Neural crest cell (in vitro differentiated cells): ENCODE measurements at places on chromosomes 2 and 18. TPM values are rescaled to one million over a fixed set of nuclear protein-coding genes. Genes with fewer than 3 reads are reported as not detected.

- H3K4me3 ChIP-seq, result no peak overlapping the region
- H3K4me1 ChIP-seq, result peaks cover 11% of the 10 kb centered on the region
- no peaks in the 10 kb centered on the region for H3K27me3 ChIP-seq
- no peaks in the 10 kb centered on the region for H3K36me3 ChIP-seq
- DNase-seq, result no peak
Measured at GRCh38 chr18:70666936-70667335, 378.1 kb downstream of the SOCS6 start.

Gene ZNF516
- 90.7 and 91.2 TPM in 2 replicates for total RNA-seq

Gene EDAR
- not detected in 2 replicates for total RNA-seq

DNA sequence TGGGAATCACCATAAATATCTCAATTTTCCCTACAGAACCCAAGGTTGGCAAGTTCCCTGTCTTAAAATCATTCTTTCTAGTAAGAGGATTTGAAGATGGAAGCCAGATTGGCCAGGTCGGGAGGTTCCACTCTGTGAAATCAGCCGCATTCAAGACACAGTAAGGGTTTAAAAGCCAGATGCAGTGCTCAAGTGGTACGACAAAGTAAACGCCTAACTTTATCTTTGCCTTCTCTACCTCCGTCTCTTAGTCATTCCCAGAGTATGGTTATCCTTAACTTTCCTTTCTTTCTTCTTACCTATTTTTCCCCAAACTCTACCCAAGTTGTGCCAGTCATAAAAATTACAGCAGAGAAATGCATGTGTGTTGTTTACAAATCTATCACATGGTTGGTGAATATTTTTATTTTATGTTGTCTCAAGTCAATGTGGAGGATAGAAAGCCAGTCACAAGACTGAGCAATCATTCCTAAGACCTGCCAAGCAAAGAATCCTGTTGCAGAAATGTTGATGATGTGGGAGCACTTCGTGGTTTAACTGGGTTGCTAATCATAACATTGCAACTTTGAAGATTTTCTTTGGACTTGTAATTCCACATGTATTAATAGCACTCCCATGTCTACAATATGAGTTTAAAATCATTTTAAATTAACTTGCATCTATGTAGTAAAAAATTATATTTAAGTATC is 62.6 kb downstream of the SLC40A1 start:
- H3K4me1 ChIP-seq, result no peaks in the 10 kb centered on the region
- H3K27ac ChIP-seq, result no peak overlapping the region

- DNase-seq, result no peak
- no peaks in the 10 kb centered on the region for H3K36me3 ChIP-seq
- H3K4me3 ChIP-seq, result no peak overlapping the region
- no peaks in the 10 kb centered on the region for H3K27me3 ChIP-seq
Measured at GRCh38 chr2:86254576-86255538, 55.6 kb downstream of the MRPL35 start.

- H3K4me3 ChIP-seq, result no peak overlapping the region
- no peaks in the 10 kb centered on the region for H3K27me3 ChIP-seq
- no peak for DNase-seq
Measured at GRCh38 chr2:1796232-1796930, 52.1 kb upstream of the PXDN start.

DNA sequence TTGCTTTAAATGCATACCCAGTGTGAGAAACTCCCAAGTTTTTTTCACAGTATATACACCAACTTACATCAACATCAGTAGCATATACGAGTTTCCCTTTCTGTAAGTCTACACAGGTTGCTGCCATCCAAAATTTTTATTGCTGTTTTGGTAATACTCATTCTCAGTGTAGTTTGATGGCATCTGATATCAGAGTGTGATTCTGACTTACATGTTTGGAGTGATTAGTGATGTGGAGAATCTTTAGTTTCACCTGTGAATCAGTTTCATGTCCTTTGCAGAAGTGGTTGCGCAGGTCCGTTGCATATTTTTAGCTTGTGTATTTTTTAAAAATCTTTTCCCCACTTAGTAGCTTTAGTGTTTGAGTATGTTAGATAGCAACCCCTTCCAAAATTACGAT is 50.1 kb downstream of the CCDC74A start:
- H3K27me3 ChIP-seq, result peaks cover 35% of the 10 kb centered on the region
- H3K36me3 ChIP-seq, result no peaks in the 10 kb centered on the region
- no peak for DNase-seq
- no peak overlapping the region for H3K27ac ChIP-seq
- no peak overlapping the region for H3K4me3 ChIP-seq
- H3K4me1 ChIP-seq, result no peaks in the 10 kb centered on the region

GRCh38 chr18:45571195-45571594 is 44.1 kb upstream of the SLC14A2 start:
- H3K27ac ChIP-seq, result no peak overlapping the region
- no peak overlapping the region for H3K4me3 ChIP-seq
- H3K4me1 ChIP-seq, result peaks cover 10% of the 10 kb centered on the region

- no peak overlapping the region for H3K4me3 ChIP-seq
- DNase-seq, result no peak
- peaks cover 3% of the 10 kb centered on the region for H3K27me3 ChIP-seq
- H3K36me3 ChIP-seq, result no peaks in the 10 kb centered on the region
Measured at GRCh38 chr2:239804161-239805042, 220.7 kb downstream of the NDUFA10 start.

DNA sequence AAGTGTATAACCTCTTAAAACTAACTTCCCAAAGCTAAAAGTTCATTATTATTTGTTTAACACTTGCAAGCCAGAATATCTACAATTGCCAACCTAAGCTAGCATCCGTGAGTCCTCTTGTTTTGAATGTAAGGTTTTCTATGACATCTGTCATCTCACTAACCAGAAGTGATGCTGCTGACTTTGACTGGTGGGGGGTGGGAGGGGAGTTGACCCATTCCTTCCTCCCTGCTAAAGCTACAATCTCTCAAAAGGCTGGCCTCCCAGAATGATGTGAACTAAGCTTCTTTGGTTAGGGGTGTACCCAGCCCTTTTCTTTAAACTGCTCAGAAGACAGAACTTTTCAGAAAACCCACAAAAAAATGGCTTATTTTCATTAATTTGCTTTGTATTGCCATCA is 280.6 kb downstream of the ZEB2 start:
- no peaks in the 10 kb centered on the region for H3K27me3 ChIP-seq
- peaks cover 4% of the 10 kb centered on the region for H3K36me3 ChIP-seq
- H3K4me1 ChIP-seq, result peaks cover 38% of the 10 kb centered on the region
- H3K27ac ChIP-seq, result no peak overlapping the region
- H3K4me3 ChIP-seq, result no peak overlapping the region

DNA sequence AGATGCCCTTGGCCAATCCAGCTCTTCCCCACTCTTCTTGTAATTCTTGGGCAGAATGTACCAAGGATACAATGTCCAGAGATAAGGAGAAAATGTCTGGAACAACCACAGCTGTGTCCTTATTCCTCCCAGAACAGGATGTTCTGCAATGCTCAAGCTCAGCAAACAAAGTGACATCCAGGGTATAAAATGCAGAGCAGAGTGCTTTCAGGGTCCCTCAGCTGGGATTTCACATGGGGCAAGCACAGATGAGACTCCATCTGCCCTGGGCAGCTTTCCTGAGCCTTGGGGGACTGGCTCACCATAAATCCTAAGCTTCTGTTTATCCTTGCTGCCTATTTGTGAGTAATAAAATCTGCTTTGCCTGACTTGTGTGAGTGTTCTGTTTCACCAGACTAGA is 127.4 kb downstream of the VAPA start:
- peaks cover 7% of the 10 kb centered on the region for H3K36me3 ChIP-seq
- peaks cover 23% of the 10 kb centered on the region for H3K4me1 ChIP-seq
- no peak for DNase-seq
- H3K27me3 ChIP-seq, result no peaks in the 10 kb centered on the region

Gene SLC9A2
- total RNA-seq, result 0.09 TPM in 1 of 2 replicates, not detected in the other

DNA sequence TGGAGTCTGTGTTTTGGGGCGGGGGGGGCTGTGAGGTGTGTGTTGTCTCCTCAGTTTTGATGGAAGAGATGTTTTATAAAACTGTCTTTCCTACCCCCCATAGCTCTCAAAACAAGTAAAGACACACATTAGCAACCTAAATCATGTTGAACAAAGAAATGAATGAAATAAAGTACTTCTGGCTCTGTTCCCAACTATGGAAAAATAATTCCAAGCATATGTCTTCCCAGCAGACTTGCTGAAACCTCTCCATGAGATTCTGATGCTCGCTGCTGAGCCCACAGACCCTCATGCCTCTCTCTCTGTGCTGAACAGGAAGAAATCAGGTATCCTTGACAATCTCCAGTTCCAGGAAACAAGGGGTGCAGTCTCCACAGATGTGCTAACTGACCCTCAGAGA is 226.7 kb upstream of the KLHL29 start:
- H3K36me3 ChIP-seq, result no peaks in the 10 kb centered on the region
- H3K4me3 ChIP-seq, result no peak overlapping the region
- H3K4me1 ChIP-seq, result peaks cover 10% of the 10 kb centered on the region
- no peaks in the 10 kb centered on the region for H3K27me3 ChIP-seq
- DNase-seq, result no peak

DNA sequence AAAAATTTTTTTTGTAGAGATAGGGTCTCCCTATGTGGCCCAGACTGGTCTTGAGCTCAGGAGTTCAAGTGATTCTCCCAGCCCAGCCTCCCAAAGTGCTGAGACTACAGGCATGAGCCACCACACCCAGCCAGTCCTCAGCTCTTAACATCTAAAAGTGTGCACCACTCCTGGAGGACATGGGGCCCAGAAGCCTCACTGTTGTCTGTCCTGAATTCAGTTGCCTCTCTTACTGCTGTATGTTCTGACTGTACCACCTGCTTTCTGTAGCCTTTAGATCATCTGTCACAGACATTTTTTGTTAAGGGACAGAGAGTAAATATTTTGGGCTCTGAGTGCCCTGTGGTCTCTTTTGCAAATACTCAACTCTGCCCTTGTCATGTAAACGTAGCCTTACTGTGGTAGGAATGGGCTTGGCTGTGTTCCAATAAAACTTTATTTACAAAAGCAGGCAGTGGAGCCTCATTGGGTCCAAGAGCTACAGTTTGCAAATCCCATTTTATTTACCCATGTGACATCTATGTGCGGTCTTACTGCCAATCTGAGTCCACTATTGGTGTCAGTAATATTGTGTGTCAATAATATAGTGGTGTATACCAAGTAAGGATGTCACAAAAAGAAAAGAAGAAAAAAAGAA is 38.1 kb downstream of the TMEM37 start:
- no peaks in the 10 kb centered on the region for H3K36me3 ChIP-seq
- no peak for DNase-seq
- H3K27ac ChIP-seq, result no peak overlapping the region
- no peak overlapping the region for H3K4me3 ChIP-seq

DNA sequence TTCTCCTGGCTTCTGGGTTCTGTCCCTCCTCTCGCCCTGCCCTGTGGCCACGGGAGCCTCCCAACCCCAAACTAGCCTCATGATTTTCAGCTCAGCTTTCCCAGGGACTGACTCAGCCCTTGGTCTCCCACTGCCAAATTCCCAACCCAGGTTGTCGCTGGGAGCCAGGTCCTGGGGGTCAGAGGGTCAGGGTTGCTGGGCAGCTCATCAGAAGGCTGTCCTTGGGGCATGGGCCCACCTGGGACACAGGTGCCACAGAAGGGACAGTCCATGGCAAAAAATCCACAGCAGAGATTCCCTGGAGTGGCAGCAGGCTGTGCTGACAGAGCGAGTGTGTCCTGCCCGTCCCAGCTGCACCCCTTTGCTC is 180.4 kb downstream of the TWIST2 start:
- no peak overlapping the region for H3K4me3 ChIP-seq
- DNase-seq, result no peak
- peaks cover 3% of the 10 kb centered on the region for H3K27me3 ChIP-seq

- H3K4me1 ChIP-seq, result peaks cover 11% of the 10 kb centered on the region
- H3K27me3 ChIP-seq, result no peaks in the 10 kb centered on the region
- DNase-seq, result no peak
Measured at GRCh38 chr2:59920307-59920706, 633.1 kb downstream of the BCL11A start.

DNA sequence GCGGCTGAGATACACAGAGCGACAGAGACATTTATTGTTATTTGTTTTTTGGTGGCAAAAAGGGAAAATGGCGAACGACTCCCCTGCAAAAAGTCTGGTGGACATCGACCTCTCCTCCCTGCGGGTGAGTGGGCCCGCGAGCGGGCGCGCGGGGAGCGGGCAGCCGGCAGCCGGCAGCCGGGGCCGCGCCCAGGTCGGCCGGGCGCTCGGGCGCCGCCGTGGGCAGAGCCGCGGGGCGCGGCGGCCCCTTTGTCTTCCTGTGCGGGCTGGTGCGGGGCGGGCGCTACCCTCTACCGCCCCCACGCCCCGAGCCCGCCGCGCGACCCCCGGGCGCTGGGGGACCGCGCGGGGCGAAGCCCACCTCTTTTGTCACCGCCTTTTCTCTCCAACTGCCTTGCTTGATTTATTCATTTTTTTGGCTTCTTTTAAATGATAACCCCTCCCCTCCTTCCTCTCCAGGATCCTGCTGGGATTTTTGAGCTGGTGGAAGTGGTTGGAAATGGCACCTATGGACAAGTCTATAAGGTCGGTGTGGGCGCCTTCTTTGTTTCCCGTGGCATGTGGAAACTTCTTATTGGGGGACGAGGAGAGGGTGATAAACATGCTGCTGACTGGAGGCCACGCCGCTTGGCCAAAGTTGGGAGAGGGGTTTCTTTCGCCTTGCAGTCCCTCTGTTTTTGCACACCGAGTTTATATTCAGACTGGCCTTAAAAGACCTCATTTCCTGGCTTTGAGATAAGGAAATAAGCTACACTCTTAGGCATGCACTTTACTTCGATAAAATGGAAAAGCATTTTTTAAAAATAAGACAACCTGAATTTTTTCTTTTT is 722 bp downstream of the MAP4K4 start:
- H3K36me3 ChIP-seq, result peaks cover 14% of the 10 kb centered on the region
- DNase-seq, result no peak
- peaks cover 17% of the 10 kb centered on the region for H3K4me1 ChIP-seq
- H3K27ac ChIP-seq, result no peak overlapping the region

GRCh38 chr2:24861500-24861899 is 58.5 kb downstream of the ADCY3 start:
- peaks cover 2% of the 10 kb centered on the region for H3K4me1 ChIP-seq
- no peak for DNase-seq
- no peak overlapping the region for H3K4me3 ChIP-seq

- peaks cover 15% of the 10 kb centered on the region for H3K36me3 ChIP-seq
- no peaks in the 10 kb centered on the region for H3K27me3 ChIP-seq
- peak overlapping the region; percentile 84 for H3K4me3 ChIP-seq
- H3K4me1 ChIP-seq, result peaks cover 54% of the 10 kb centered on the region
Measured at GRCh38 chr2:226796840-226797288, 2.8 kb downstream of the IRS1 start.

DNA sequence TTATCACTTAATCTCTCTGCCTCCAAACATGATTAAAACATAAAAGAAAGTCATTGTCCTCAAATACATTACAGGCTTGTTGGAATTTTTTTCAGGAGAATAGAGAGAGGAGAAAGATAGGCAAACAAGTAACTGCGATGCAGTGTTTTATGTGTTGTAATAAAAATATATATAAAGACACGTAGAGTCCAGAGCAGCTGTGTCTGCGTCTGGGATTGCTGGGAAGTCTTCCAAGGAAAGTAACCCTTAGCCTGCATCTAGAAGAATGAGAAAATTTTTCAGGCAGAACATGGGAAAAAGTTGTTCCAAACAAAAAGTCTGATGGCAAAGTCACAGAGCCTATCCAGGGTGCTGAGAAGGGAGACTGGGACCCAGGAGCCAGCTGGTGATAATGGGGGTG is 91.8 kb upstream of the ST6GAL2 start:
- DNase-seq, result no peak
- no peak overlapping the region for H3K27ac ChIP-seq
- no peaks in the 10 kb centered on the region for H3K4me1 ChIP-seq

Gene DLGAP1
- 11.5 and 11.7 TPM in 2 replicates for total RNA-seq
